BJ (cell line): ENCODE measurements at places on chromosomes 1 and 21.
A peak's percentile ranks its signal among the peaks of the same experiment; 100 is the strongest.

DNA sequence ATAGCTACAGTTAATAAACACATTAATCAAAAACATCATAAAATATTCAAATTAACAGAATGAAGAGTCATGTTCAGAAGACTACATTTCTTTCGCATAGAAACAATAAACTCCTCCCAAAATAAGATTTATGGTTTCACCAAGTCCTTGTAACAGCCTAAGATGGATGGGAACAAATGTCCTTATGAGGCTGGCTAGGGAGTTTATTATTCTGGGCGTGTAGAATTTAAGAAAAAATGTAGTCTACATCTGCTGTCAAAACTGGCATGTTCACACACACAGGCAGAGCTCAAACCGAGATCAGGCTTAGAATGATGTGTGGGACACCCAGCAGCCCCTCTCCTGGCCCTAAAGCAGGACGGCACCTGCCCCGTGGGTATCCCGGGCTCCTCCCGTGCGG, 101.1 kb downstream of the NPHP4 start:
- DNase-seq = no peak

- DNase-seq = no peak
Measured at GRCh38 chr1:59532102-59532501, 235.2 kb downstream of the FGGY start.

GRCh38 chr1:195335541-195335940, 1272.7 kb downstream of the KCNT2 start:
- peak; percentile 13 for DNase-seq

- no peak for DNase-seq
Measured at GRCh38 chr1:8439015-8439702, 121.2 kb downstream of the SLC45A1 start.

GRCh38 chr1:194042736-194043135, 856.3 kb upstream of the B3GALT2 start:
- no peak for DNase-seq

GRCh38 chr1:180925471-180926051, 12.9 kb downstream of the KIAA1614 start:
- no peak for DNase-seq

- no peak for DNase-seq
Measured at GRCh38 chr1:41766041-41766440, 152.7 kb downstream of the HIVEP3 start.

DNA sequence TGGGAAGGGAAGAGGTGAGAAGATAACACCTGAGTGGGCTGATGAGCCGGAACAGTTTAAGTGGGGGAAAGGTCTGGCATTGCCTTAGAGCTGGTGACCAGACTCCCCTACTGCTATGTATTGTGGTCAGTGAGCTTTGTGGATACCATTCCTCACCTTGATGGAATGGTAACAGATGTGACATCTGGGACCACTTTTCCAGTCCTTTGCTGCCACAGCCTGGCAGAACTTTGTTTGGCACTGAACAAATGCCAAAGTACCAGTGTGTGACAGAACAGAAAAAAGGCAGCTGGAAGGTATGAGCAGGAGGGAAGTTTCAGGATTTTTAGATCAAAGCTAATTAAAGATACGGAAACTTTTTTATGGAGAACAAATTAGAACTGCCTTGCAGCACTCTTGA, 6.2 kb downstream of the MED8 start:
- DNase-seq = no peak

GRCh38 chr1:85049735-85050166, 1.5 kb upstream of the MCOLN3 start:
- DNase-seq = no peak

- DNase-seq = no peak
Measured at GRCh38 chr1:231691618-231692259, 65.1 kb downstream of the DISC1 start.

- DNase-seq = no peak
Measured at GRCh38 chr1:28322194-28322593, 6.6 kb upstream of the MED18 start.

GRCh38 chr1:9352377-9353134, 59.9 kb downstream of the SPSB1 start:
- DNase-seq = no peak

DNA sequence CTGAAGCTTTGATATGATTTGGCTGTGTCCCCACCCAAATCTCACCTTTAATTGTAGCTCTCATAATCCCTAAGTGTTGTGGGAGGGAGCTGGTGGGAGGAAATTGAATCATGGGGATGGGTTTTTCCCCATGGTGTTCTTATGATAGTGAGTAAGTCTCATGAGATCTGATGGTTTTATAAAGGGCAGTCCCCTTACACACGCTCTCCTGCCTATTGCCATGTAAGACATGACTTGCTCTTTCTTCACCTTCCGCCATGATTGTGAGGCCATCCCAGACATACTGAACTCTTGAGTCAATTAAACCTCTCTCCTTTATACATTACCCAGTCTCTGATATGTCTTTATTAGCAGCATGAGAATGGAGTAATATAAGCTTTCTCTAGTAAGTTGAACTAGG, 261.9 kb downstream of the HLX start:
- DNase-seq = no peak

- DNase-seq = no peak
Measured at GRCh38 chr21:22297575-22297974, 1299.4 kb downstream of the NCAM2 start.
